ENCODE measurements at places on chromosomes 5 and 9.

DNA sequence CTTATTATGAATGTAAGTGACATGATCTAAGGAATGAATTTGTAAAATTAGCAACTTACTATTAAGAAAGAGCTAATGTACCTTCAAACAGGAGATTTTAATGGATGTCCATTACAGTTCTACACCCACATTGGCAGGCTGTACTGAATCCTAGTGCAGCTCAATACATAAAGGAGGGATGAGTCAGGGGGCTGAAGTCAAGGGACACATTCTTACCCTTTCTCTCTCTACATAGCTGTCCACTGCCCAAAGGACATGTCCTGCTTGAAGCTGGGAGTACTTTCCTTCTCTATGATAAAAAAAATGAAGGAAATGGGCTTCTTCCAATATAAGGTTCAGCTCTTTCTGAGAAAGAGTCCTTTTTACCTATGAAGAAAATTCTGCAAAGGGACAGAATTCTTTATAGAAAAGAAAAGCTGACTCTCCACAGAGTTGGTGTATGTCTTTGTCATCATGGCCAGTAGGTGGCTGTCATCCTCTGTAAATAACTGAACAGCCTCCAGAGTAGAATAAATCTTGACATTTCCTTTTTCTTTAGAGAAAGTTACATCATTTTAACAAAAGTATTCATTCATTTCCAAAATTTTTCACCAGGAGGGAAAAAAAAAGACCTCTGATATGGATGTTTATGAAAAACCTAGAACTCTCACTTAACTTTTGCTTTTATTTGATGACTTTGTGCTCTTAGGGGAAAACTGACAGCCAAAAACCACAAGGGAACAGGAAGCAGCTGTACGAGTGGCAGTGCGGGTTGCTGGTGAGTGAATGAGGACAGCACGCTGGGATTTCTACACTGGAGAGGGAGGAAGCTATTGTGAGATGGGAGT is 13.1 kb upstream of the IFNA14 start:
- DNase-seq: no peak

GRCh38 chr5:82218374-82219156 is 59.6 kb downstream of the RPS23 start:
- DNase-seq: no peak

- DNase-seq: no peak
These were observed 68.4 kb downstream of the PPARGC1B start for GRCh38 chr5:149798466-149798865.

- DNase-seq: no peak
These were observed 671 bp downstream of the RGS14 start for GRCh38 chr5:177358370-177358819.

DNA sequence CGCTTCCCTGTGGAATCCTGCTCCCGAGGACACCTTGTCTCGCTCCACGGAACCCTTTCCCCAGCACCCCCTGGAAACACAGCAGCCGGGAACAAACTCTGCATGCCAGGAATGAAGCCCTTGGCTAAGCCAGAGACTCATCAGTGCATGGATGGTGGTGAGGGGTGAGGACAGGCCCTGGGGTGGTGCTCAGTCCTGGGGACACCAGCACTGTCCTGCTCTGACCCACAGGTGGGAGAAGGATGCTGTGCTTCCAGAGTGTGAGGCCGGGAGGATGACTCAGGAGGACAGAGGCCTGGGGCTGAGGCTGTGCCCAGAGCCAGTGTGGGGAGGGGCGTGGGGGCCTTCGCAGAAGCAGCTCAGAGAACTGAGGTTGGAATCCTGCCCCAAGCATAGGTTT is 11.2 kb upstream of the EGR1 start:
- DNase-seq: no peak

DNA sequence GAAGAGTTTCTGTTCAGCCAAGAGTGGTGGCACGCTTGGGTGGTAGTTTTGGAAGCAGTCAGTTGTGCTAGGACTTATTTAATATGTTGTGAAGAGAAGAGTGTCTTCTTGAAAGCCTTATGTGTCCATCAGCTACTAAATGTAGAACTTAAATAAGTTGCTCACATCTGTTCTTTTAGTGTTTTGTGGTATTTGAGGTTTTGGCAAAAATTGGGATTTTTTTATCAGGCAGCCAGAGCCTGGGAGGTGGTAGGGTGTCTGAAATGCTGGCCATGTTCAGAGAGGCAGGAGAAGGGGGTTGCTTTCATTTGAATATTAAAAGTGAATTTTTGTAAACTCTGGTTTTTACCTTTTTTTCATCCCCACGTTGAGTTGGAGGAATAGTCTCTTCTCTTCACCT is 24.2 kb upstream of the ZBTB34 start:
- DNase-seq: peak; percentile 18

- peak; percentile 26 for DNase-seq
These were observed 141.5 kb upstream of the NR4A3 start for GRCh38 chr9:99680191-99680590.
